ENCODE measurements at places on chromosomes 6 and 20.

- peak; percentile 76 for DNase-seq
These were observed 1.5 kb upstream of the GMEB2 start for GRCh38 chr20:63628246-63628975.

DNA sequence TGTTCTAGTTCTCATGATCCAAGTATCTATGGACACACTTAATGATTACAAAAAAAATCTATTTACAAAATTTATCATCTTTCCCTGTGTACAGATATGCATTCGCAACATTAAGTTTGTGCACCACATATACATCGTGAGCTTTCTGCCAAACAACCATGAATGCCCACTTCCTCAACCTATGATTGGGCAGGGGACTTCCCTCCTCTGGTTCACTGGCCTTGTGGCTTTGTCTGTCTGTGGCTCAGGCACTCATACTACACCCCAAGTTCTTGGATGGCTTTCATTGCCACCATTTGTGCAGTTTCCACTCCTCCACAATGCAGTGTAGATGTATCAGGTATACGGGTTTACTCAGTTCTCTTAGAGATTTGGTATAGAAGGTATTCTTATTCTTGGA, 74.9 kb downstream of the HS3ST5 start:
- no peak for DNase-seq

DNA sequence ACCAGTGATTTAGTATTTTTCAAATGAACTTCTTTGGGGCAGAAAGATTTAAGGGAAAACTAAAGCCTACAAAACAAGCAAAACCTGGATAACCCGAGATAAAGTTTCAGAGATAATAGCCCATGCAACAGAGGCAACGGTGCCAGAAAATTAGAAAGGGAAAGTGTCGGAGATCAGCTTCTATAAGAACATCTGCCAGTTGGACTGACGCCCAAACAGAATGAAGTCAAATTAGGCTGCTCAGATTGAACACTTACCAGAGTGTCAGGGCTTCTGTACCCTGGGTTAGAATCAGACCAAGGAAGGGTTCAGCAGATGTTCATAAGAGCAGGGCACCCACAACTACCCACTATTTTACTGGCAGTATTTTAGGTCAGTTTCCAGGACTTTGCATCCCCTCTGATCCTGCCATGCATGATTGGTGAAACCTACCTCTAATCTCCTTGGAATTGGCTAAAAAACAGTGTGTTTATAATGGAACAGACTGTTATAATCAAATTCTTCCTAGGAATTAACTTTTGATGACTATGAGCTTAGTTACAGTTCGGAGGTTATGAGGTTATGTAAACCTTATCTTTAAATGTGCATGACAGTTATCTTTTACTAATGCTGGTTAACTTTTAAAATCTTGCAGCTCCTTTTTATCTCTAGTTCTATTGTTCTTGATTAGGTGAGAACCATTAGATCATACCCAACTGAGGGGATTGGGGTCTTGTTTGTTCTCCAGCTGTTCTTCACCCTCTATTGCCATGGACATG, 13.1 kb downstream of the BMP2 start:
- DNase-seq, result no peak

DNA sequence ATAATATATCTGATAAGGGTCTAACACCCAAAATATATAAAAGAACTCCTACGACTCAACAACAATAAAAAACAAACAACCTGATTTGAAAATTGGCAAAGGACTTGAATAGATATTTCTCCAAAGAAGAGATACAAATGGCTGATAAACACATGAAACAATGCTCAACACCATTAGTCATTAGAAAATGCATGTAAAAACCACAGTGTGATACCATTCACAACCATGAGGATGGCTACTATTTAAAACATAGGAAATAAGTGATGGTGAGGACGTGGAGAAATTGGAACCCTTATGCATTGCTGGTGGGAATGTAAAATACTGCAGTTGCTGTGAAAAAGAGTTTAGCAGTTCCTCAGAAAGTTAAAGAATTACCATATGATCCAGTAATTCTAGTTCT, 41.4 kb downstream of the PTGIS start:
- DNase-seq, result no peak

- DNase-seq, result no peak
These were observed 2.3 kb upstream of the ALDH5A1 start for GRCh38 chr6:24492475-24492874.

- no peak for DNase-seq
These were observed 95.0 kb upstream of the SIRPA start for GRCh38 chr20:1800180-1800579.
